ENCODE measurements at places on chromosomes 5 and 9.
A peak's percentile ranks its signal among the peaks of the same experiment; 100 is the strongest.

DNA sequence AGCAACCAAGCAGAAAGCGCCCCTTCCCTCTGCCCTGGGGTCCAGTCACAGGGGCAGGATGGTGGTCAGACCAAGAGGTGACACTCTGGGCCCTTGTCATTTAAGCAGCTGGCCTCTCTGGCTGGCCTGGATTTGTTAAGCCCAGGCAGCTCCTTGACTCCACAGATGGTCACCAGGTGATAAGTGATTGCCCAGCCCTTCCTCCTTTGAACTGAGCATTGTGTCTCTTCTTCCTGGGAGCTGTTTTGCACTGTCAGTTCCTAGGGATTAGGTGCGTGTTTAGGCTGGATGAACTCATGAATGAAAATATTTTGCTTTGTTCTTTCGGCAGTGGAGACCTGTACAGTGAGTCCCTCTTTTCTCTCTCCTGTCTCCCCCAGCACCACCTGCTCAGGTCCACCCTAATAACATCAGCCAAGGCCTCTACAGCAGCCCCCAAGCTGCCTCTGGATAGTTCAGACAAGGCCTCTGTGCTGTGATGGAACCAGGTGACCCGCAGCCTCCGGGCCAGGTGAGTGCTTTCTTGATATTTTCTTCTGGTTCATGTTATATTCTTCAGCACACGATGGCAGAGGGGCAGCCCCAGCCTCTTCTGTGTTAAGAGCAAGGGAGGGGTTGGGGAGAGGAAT lies 139.7 kb upstream of the PITX1 start:
- no peak for DNase-seq

GRCh38 chr5:157506981-157507780 lies 47.2 kb downstream of the NIPAL4 start:
- no peak for DNase-seq

GRCh38 chr5:140800816-140801493 lies at the start of gene PCDHA3:
PCDHA3 (plus strand) TSS chr5:140801057.
- no peak for DNase-seq

- DNase-seq, result no peak
Observed at GRCh38 chr5:93595420-93596147, 12.6 kb downstream of the NR2F1 start.

DNA sequence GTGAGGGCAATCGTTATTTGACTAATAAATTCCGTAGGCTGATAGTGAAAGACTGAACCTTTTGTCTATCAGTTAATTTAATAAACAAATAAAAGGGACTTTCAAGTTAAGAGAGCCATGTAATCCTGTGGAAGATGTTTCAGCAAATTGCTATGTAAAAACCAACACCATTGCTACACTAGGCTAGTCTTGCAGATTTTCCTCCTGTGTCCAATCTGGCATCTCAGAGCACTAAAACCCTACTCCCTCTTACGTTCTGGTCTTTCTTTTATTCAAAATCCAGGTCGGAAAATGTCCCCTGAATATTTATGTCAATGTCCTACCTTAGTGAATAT lies 478.8 kb upstream of the TNC start:
- no peak for DNase-seq

- no peak for DNase-seq
Observed at GRCh38 chr5:56290378-56291078, 57.4 kb upstream of the ANKRD55 start.

- DNase-seq, result no peak
Observed at GRCh38 chr5:43530648-43531047, 15.7 kb upstream of the C5orf34 start.

DNA sequence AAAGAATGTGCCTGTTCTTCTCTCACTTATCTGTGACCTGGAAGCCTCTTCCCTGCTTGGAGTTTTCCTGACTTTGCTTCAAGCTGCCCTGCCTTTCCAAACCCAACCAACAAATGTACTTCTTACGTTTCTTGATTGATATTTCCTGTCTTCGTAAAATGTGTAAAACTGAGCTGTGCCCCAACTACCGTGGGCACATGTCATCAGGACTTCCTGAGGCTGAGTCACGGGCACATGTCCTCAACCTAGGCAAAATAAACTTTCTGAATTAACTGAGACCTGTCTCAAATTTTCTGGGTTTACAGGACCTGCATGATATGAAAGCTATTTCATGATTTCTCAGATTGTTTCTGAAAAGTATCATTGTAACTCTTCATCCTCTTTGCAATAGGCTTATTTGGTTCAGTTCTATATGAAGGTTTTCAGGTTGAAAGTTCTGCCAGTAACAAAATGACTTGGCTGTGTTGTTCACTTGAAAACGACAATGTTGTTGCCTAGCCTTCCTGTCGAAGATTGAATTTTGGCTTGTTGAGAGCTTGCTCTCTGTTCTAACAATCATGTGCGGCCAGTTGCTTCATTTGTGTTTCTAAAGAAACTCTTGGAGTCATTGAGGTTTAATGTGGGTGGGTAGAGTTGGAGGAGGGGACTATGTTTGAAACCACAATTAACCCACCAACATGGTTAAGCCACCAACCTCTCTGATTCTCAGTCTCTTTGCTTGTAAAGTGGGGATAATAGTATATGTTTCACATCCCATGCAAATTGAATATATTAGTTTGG lies 145.6 kb downstream of the FBXL7 start:
- DNase-seq, result no peak

GRCh38 chr9:35660966-35661415 lies 2.9 kb downstream of the CCDC107 start:
- DNase-seq, result no peak

- no peak for DNase-seq
Observed at GRCh38 chr5:123719004-123719403, 207.0 kb downstream of the CSNK1G3 start.

GRCh38 chr5:126736141-126736540 lies 40.8 kb upstream of the LMNB1 start:
- no peak for DNase-seq

- no peak for DNase-seq
Observed at GRCh38 chr9:129875181-129875611, 39.9 kb downstream of the USP20 start.

DNA sequence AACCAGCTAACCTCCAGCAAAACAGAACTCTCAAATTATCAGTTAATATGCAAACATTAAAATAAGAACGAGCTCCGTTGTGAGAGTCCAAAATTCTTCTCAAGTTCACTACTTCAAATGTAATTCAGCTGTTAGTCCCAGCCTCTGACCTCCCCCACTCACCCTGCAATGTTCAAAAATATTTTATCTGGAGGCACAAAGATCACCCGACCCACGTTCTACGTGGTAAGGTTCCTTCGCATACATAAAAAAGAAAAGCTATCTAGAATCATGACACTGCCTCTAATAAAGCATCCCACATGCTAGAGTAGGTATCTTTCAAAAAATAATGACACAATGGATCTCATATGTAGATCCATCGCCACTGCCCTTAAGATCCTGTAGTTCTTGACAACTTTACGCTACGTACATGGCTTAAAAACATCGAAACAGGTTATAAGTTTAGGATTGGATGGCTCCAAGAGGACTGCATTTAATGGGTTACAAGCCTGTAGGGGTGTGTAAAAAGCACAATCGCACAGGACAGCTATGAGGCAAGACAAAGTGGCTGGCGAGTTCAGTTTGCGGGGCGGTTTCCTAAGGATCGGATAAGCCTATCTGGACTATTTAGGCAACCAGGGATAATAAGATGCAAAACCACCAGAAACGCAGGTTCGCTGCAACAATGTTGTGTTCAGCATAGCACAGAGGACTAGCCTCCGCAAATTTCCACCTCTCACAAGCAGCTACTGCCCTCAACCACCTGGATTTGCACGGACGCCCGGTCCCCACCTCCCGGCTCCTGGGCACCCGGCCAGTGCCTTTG lies 969 bp downstream of the CLK4 start:
- no peak for DNase-seq

GRCh38 chr5:5374009-5374715 lies 48.3 kb upstream of the ICE1 start:
- no peak for DNase-seq

DNA sequence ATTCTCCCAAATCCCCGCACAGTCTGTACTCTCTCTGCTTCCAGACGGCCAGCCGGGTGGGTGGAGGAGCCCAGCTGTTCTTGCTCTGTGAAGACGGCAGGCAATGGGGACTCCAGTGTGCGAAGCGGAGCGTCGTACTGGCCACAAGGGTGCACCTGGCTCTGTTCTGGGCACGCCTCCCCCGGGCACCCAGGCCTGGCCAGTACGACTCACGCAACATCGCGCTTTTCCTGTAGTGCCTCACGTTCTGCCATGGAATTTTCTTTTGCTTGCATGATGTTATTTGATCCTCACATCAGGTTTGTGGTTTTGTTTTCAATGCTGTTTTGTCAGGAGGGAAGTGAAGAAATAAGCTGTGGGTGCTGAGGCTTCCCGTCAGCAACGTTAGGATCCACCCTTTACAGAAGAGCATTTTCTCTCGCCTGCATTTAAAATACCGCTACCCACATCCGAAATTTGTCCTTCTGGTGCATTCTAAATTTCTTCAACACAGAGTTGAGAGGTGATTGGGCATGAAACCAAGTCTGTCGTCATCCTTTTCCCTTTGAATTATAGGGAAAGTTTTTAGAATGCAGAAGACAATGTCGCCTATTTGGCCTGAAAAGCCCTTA lies 311.7 kb downstream of the TRIM36 start:
- DNase-seq, result no peak

GRCh38 chr5:95557841-95558240 lies 2.9 kb downstream of the ARSK start:
- no peak for DNase-seq

DNA sequence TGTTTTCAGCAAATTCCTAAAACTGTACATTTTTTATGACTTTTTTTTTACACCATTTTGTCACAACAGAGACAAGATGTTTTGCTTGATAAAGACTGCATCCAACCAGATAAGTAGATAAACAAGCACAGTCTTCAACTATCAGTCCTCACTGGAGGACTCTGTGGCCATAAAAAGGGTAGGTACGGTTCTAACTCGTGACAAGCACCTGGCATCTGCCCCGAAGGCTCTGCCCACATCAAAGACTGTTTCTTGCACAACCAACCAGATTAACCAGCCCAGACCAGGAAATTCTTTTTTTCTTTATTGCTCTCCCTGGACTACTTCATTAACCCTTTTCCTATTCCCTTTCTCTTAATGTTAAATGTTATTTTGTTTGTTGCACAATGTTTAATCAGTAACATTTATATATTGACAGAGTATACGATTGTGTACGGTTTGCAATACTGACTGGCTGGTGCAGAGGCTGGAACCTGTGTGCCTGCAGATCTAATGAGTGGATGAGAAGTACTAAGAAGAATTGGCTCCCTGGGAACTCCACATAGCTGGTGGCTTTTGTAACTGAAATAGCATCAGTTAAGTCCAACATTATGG lies 74.1 kb downstream of the SERINC5 start:
- no peak for DNase-seq

DNA sequence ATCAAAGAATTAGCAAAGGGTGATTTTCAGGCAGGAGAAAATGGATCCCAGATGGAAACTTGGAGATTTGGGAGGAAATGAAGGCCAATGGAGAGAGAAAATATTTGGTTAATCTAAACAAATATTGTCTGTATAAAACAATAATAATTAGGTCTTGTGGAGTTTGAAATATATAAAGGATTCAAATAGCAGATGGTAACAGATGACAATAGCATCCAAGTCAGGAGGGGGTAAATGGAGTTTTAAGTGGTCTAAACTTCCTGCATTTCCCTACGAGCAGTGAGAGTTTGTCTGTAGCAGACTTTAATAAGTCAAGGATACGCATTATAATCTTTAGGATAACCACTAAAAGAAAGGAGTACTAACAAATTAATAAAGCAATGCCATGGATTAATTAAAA lies 49.0 kb upstream of the GGTA1 start:
- no peak for DNase-seq

GRCh38 chr5:88660947-88661805 lies 221.8 kb downstream of the MEF2C start:
- peak; percentile 91 for DNase-seq

DNA sequence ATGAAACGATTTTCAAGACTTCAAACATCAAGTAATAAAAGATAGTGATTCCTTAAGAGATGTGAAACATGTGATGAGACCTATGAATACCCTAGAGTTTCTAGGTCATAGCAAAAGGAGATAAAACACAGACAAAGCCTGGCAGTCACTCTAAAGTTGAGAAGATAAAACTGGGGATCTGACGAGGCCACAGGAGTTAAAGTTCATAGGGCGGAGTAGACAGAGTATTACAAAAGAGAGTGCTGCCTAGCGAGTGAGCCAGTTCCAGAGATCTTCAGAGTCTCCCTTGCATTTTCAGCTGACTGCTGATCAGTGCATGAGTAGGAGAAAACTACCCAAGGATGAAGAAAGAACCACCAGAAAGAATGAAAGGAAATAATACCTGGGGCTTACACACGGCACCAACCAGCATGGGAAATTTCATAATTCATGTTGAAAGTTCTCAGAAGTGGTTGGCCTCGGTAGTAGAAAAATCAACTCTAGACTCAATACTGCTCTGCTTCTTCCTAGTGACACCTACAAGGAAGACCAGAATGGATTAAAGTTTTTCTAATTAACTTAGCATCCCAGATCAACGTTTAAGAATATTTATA lies 30.4 kb downstream of the FBXO4 start:
- no peak for DNase-seq

DNA sequence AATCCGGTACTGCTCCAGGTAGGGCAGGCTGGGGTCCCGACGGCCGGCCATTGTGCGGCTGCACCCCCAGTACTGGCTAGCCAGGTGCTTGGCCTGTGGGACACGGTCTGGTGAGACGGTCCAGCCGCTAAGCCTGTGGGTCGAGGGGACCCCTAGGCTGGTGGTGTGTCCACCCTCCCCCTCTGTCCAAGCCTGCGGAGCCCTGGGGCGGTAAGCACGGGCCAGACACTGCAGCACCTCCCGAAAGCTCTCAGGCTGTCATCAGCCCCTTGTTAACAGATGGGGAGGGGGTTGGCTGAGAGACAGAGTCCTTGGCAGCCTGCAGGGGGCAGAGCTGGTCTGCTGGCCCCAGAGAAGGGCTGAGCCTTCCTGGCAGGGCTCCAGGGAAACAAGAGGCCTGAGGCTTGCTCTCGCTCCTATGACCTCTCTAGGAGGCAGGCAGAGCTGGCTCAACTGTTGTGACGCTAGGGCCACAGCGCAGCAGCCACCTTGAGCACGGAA lies 11.8 kb upstream of the MRNIP start:
- peak; percentile 10 for DNase-seq

DNA sequence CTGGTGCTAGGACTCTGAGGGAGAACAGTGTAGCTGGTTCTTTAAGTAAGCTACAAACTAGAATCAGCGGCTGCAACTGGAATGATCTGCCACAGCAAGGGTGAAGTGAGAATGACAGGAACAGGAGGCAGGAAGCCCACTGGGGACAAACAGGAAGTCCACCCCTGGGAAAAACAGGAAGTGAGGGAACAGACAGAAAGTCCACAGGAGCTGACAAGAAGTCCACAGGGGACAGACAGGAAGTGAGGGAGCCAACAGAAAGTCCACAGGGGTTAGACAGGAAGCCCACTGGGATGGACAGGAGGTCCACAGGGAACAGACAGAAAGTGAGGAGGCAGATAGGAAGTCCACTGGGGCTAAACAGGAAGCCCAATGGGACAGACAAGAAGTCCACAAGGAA lies 15.5 kb downstream of the ADAMTS16 start:
- no peak for DNase-seq

GRCh38 chr5:143352691-143353090 lies 50.8 kb downstream of the NR3C1 start:
- no peak for DNase-seq

GRCh38 chr5:73853091-73853490 lies 227.1 kb downstream of the ARHGEF28 start:
- DNase-seq, result peak; percentile 17

- DNase-seq, result no peak
Observed at GRCh38 chr5:17312358-17312757, 94.9 kb downstream of the BASP1 start.

GRCh38 chr5:117245130-117245529 lies 670.5 kb upstream of the SEMA6A start:
- no peak for DNase-seq

GRCh38 chr5:64507264-64507605 lies 1.4 kb downstream of the RGS7BP start:
- DNase-seq, result no peak
